NCI-H524 (cell line): ENCODE measurements at places on chromosomes 4 and X.

- DNase-seq = no peak
Measured at GRCh38 chr4:119623025-119623424, 5.6 kb downstream of the PDE5A start.

DNA sequence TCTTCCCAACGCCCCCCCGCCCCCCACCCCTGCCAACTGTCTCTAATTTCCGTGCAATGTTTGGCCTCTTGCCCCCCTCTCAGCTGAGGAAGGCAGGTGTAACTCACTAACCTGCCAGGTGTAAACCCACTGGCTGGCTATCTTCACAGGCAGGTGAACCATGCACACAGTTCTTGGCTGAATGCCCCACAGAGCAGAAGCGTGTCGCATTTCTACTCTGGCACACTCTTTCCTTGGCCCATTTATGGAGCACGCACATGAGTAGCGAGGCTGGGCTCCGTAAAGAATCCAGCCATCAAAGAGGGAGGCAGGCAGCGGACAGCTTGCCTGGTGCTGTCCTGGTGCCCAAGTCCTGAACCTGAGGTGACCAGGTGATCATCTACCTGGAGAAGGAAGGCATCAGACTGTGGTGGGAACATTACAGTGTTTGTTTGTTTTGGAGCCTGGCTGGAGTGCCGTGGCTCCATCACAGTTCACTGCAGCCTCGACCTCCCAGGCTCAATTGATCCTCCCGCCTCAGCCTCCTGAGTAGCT, 39.2 kb upstream of the CRMP1 start:
- no peak for DNase-seq

DNA sequence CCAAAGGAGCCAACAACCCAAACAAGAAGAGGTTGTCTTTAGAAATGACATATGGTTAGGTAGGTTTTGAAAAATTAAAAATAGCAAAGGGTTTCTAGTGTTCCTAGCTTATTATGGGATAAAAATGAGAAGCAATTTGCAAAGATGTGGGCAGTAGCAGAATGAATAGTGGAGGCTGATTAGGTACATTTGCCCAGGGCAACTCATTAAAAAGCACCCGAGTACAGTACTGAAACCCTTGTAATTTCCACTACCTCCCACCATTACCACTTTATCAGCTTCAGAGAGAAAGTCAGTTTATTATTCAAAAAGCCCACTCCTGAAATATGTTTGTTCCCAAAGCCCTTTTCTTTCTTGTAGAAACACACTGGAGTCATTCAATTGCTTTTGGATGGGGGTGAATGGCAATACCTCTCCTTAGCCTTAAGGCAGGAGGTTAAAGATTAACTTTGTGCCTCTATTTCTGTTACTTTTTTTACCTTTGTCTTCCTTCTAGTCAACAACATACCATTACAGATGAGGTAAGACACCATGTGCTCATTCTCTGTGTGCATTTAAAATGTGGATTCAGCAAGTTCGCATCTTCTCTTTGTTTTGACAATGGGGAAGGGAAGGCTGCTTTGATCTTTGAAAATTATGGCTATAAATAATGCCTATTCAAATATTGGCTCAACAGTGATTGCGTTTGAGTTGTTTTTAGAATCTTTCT, 353.8 kb upstream of the CASK start:
- no peak for DNase-seq

DNA sequence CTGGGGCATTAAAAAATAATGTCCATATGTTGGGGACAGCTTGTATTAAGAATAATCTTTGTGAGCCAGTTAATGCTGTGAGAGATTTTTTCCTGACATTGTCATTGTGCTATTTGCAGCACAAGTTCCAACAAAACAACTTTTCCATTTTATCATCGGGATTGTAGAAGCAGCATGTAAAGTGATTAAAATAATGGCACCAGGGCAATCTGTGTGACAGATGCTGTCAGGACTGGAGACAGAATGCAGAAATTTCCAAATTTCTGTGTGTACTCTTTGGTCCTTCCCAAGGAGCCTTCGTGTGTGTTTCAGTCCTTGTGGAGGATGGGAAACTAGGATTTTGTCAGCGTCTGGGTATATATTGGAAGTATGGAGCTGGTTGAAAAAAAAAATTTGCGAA, 101.5 kb upstream of the LIMCH1 start:
- DNase-seq = peak; percentile 88

GRCh38 chr4:4326166-4326565, 36.1 kb downstream of the ZBTB49 start:
- no peak for DNase-seq

DNA sequence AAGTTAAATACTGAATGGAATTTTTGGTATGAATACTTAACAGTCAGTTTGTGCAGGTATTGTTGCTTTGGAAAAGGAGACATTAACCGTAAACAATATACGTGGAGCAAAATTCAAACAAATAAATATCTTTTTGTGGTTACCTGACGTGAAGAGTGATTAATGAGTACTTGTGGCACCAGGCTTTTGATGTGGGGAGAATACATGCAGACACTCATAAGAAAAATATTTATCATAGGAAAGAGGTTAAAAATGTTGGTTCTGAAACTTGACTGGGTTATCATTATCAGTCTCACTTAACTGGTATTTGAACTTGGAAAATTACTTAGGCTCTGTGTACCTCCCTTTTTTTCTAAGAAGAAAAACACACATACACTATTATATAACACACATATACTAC, 136.4 kb upstream of the NDST4 start:
- DNase-seq = no peak

DNA sequence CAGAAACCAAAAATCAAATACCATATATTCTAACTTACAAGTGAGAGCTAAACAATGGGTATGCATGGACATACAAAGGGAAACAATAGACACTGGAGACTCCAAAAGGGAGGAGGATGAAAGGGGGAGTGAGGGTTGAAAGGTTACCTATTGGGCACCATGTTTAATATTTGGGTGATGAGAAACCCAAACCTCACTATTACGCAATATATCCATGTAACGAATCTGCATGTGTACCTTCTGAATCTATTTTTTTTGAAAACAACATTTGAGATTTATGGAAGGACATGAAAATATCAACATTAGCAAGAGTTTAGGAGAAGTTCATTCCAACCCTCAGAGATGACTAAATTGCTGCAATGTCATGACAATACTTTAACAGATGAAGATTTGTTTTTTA, 586.1 kb downstream of the GBA3 start:
- DNase-seq = no peak

- no peak for DNase-seq
Measured at GRCh38 chr4:143667461-143667860, 33.0 kb downstream of the FREM3 start.

DNA sequence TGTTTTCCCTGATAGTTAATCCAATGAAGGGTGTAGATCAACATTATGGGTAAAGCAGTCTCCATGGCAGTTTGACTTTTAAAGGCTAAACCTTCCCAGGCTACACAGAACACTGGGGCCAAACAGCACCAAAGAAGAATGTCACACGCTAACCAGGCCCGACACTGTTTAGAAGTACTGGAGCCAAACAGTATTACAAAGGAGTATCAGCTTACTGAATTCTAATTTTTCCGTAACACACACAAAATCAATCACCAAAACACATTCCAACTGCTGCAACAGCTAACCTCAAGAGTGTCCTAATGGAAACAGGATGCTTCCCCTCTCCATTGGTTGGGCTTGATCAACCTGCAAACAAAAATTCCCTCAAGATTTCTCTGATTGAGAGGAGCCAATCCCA, 783.5 kb downstream of the PCDH18 start:
- DNase-seq = no peak

DNA sequence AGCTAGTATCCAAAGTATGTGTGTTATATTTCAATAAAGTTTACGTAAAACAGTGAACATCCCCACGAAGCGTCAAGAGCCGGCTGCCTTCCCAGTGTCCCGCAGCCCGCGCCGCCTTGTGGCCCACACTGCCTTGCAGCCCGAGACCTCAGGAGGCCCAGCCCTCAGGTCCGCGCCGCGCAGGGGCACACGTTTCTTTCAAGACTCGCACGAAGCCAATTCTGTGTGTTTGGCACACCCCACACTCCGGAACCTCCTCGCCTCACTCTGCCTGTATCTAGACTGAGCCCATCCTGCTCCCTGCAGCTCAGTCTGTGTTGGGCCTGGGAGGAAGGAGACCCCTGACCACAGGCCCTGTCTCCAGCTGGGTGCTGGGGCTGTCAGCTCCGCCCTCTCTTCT, 5.8 kb downstream of the LRPAP1 start:
- DNase-seq = no peak

DNA sequence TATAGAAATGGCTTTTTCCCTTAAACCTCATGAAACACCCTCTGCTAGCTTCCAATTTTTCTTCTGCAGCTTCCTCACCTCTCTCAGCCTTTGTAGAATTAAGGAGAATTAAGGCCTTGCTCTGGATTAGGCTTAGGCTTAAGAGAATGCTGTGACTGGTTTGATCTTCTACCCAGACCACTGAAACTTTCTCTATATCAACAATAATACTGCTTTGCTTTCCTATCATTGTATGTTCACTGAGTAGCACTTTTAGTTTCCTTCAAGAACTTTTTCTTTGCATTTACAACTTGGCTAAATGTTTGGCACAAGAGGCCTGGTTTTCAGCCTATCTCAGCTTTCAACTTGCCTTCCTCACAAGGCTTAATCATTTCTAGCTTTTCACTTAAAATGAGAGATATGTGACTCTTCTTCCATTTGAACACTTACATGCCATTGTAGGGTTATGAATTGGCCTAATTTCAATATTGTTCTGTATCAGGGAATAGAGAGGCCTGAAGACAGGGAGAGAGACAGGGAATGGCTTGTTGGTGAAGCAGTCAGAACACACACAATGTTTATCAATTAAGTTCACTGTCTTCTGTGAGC, 28.2 kb downstream of the TMEM154 start:
- no peak for DNase-seq

- DNase-seq = peak; percentile 82
Measured at GRCh38 chr4:26802790-26803189, 57.9 kb upstream of the STIM2 start.

GRCh38 chrX:153829799-153830639, at the start of gene PDZD4:
PDZD4 (minus strand) TSS chrX:153830544; CDS start chrX:153830298, 246 bp downstream.
- peak; percentile 20 for DNase-seq

DNA sequence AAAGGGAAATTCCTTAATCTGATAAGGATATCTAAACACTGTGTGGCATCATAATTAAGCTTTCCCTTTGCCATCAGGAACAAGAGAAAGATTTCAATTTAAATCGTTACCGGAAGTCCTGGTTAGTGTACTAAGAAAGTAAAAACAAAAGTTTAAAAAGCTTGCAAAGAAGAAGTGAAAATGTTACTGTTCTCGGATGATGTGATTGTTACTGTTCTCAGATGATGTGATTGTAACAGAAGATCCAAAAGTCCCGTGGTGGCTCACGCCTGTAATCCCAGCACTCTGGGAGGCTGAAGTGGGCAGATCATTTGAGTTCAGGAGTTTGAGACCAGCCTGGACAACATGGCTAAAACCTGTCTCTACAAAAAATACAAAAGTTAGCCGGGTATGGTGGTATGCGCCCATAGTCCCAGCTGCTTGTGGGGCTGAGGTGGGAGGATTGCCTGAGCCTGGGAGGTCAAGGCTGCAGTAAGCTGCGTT, 62.5 kb downstream of the RGS12 start:
- no peak for DNase-seq

DNA sequence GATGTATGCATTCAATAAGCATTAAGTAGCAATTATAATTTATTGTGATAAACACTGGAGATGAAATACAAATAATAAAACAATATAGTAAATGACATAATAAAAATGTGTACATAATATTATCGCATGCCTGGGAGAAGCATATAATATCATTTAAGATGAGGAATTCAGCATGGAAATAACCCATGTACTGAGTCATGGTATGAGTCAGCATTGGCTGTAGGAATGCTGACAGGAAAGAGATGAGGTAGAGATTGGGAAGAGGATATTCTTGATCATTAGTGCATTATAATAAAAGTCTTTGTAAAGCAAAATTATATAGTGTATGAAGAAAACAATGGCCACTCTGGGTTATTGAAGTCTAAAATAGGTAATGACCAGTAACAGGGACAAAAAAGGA, 82.8 kb downstream of the MAGEB10 start:
- DNase-seq = no peak

DNA sequence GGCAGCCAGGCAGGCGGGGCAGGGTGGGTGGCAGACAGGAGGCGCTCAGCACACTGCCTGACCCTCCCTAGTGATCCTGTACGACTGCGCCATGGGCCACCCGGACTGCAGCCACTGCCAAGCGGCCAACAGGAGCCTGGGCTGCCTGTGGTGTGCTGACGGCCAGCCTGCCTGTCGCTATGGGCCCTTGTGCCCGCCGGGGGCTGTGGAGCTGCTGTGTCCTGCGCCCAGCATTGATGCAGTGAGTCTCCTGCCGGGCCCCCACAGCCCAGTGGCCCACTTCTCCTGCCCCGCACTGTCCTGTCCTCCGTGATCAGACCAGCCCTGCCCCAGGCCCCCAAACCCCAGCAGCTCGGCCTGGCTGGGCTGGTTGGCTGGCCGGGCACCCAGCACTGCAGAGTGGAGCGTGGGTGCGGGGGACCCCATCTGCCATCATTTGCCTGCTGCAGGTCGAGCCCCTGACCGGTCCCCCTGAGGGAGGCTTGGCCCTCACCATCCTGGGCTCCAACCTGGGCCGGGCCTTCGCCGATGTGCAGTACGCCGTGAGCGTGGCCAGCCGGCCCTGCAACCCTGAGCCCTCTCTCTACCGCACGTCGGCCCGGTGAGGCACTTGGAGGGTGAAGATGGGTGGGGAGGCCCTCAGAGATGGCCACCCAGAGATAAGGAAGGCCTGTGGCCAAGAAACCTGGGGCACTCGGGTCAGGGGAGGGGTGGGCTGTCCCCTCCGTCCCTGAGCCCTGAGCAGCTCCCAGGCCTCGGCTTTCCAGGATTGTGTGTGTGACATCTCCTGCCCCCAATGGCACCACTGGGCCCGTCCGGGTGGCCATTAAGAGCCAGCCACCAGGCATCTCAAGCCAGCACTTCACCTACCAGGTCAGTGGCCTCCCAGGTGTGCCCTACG, 7.6 kb downstream of the PLXNB3 start:
- DNase-seq = no peak

DNA sequence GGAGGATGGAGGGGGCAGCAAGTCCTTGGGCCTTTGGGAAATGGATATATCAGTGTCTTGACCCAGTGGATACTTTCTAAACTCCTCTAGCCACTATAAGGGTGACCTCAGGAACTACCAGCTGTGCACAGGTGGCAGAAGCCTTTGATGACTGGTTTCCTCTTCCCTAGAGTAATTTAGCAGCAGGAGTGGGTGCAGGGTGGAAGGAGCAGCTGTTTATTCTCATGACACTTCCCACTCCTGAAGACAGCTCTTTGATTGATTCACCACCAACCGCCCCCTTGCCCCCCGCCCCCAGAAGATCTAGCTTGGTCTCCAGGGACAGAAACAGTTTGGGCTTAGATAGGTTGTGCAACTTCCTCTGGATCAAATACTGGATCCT, 63.0 kb downstream of the GPC3 start:
- DNase-seq = peak; percentile 90

DNA sequence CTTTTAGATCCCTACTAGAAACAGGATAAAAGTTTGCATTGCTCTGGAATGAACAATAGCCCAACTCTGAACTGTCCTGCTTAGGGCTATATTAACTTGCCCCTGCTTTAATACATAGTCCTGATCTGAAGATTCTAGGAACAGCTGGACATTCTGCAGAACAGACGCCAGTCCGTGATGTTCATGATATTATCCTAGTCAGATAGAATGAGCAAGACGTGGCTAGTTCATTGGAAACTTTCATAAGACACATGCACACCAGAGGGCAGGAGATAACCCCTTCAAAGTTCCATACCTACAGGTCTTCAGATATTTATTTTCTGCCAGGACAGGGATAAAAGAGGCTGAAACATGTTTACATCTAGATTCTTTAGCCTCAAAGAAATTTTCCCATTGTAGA, 75.5 kb upstream of the CLNK start:
- no peak for DNase-seq

GRCh38 chr4:89298788-89299152, 8.8 kb downstream of the GPRIN3 start:
- DNase-seq = peak; percentile 38

GRCh38 chr4:6962211-6963041, 52.8 kb downstream of the TBC1D14 start:
- peak; percentile 67 for DNase-seq
